Fibroblast of skin of scalp (primary cell): ENCODE measurements at places on chromosomes 13 and 19.

DNA sequence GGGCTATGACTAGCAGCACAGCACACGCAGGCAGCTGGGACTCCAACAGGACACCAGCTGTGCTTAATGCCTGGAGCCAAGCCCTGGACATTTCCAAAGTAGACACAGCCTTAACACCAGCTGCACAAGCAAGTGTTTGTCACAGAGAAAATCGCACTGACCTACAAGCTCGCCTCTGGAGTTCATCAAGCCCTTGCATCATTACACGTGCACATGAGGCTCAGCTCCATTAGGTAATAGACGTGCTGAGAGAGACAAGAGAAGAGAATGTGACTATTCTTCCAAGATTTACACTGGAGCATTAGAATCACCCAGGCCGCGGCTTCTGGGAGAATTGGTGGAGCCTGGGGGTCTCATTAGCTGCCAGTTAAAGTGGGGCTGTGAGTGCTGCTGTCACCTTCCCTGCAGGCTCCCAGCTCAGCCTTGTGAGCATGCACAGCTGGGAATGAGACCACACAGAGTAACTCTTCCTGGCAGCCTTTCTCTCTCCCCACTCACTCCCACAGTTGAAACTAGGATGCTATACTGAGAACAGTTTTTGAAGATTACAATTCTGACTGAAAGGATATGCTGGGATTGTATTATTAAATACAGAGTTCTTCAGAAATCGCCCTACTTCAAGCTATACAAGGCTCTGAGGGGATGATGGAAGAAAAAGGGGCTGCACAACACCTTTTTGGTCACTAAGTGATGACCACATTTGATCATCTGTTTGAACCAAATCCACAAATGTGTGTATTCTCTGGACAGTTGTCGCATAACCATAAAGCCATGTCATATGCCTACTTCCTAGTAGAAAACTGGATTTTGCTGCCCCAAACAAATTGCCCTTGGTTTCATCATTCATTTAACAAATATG lies 10.5 kb downstream of the STOML3 start:
- DNase-seq = peak; percentile 11

GRCh38 chr19:46944123-46944748 lies 75.4 kb upstream of the NPAS1 start:
- no peak for DNase-seq

GRCh38 chr13:50435011-50435410 lies 408.5 kb downstream of the DLEU7 start:
- no peak for DNase-seq

GRCh38 chr19:12893582-12893981 lies 2.6 kb downstream of the GCDH start:
- DNase-seq = no peak

DNA sequence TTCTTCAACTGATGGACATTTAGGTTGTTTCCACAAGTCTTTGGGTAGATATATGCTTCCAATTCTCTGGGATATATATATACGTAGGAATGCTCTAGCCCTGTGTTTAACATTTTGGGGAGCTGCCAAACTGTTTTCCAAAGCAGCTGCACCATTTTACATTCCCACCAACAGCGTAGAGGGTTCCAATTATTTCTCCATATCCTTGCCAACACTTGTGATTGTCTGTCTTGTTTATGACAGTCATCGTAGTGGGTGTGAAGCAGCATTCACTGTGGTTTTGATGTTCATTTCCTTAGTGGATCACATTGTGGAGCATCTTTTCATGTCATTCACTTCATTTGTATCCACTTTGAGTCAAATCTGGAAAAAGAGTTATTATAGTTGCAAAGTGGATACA lies 4.7 kb upstream of the CBLC start:
- peak; percentile 54 for DNase-seq

GRCh38 chr13:48181482-48182145 lies 51.4 kb upstream of the ITM2B start:
- no peak for DNase-seq

DNA sequence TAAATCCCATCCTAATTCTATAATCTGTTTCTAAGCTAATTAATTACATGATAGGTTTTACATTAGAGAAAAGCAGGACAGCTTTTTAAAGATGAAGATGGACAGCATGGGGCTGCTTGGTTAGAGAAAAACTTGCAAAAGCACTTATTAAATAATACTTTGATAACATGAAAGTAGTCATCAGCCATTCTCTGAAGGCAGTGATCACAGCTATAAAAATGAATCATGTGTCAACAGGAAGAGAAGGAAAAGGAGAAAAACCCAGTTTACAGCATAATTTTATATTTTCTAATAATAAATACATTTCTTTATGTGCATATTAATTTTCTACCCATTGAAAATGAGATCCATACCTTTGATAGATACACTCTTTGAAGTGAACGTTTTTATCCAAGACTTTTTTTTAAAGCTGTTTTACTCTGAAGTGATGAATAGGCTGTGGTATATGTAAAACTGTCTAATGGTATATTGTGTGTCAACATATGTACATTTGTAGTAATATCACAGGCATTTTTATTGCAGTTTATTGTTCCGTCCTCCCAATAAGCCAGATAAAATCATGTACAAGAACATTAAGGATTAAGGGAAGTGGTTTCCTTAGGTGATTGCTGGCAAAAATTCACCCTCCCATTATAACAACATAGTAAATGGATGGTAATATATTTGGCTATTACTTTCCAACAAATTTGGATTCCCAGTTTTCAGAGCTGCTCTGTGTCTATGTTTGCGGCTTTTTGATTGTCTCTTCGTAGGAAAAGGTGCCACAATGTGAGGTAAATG lies 1.3 kb upstream of the KLF5 start:
- no peak for DNase-seq

DNA sequence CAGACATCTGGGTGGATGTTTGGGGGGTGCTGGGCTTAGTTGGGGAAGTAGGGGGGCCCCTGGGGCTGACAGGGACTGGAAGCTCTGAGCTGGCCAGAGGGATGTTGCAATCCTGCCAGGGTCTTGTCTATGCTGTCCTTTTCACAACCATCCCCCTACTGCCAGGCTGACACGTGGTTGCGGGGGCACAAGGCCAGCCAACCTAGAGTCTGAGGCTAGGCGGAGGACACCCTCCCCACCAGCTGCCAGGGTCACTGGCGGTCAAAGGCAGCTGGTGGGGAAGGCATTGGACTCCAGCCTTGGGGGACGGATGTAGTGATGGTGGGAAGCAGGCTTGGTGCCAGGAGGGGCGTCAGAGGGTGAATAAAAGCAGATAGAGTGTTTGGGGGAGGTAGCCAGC lies 1.6 kb upstream of the APOC1 start:
- no peak for DNase-seq

DNA sequence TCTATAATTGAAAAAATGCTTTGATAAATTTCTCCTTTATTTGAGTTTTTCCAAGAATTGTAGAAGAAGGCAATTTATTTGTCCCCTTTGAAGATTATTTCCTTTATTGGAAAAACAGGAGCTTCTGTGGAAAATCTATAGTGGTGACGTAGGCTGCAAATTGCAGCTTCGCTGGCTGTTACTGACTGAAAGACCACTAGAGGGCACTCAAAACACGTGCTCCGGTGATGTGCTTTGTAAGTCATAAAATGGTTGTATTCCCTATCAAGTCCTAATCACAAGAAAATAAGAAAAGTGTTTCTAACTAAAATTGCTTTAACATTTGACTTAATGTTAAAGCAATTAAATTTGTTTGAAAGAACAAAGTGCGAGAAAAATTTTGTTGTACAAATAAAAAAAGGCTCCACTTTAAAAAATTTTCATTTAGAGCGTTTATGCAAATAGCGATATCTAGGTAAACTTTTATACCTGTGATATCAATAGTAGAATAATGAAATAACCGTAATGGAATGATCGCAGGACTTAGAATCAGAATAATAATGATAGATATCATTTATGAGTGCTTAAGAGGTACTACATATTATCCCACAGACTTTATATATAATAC lies 638.2 kb upstream of the SPRY2 start:
- peak; percentile 70 for DNase-seq

- no peak for DNase-seq
Observed at GRCh38 chr13:44795176-44795575, 194.1 kb downstream of the NUFIP1 start.

- DNase-seq = no peak
Observed at GRCh38 chr13:45105895-45106294, 14.4 kb upstream of the GTF2F2 start.

DNA sequence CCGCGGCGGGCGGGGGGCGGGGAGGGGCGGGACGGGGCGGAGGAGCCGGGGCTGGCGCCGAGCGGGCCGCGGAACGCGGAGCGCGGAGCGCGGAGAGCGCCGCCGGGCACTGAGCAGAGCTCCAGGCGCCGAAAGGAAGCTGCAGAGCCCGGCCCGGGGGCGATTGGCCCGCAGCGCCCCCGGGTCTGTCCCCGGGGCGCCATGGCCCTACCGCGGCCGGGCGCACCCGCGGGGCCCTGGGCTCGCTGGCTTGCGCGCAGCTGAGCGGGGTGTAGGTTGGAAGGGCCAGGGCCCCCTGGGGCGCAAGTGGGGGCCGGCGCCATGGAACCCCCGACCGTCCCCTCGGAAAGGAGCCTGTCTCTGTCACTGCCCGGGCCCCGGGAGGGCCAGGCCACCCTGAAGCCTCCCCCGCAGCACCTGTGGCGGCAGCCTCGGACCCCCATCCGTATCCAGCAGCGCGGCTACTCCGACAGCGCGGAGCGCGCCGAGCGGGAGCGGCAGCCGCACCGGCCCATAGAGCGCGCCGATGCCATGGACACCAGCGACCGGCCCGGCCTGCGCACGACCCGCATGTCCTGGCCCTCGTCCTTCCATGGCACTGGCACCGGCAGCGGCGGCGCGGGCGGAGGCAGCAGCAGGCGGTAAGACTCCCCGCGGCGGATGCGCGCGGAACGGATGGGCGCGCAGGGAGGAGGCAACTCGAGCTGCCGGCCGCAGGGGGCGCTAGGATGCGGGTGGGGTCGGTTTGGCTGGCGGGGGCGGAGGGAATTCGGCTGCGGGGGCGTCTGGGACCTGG lies at the start of gene PDE4A:
PDE4A (plus strand) TSS at position 95 of the 796 bp plus-strand sequence; CDS start at position 322, 227 bp downstream.
- peak; percentile 39 for DNase-seq

DNA sequence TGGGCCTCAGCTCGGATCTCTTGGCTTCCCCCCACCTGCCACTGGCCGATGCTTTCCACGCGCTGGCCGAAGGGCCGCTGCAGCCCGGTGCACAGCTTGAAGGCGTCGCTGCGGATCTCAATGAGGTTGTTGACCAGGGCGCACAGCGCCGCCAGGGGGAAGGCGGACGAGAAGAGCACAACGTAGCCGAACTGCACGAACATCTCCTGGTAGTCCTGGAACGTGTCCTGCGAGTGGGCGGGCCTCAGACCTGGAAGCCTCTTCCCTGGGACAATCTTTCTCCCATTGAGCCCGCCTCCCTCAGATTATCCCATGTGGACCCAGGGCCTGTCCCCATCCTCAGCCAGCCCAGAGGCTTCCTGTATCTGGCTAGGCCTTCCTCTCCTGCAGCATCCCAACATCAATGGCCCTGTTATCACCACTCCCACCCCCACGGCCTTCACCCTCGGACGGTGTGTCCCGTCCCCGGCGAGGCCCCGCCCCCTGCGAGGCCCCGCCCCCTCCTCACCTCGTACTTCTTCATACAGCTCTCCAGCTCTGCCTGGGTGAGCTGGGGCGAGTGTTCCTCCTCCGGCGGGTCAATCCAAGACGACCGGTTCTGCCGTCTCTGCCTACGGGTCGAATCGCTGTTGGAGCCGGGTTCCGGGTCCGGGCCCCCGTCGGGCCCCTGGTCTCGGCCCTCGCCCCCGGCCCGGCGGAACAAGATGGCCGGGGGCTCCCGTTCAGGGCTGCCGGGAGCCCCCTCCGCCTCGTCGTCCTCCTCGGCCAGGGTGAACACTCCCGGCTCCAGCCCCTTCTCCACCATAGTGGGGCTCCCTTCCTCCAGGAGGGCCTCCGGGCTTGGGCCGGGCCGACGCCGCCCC lies 6.8 kb downstream of the ANO8 start:
- DNase-seq = no peak

GRCh38 chr13:41763782-41764181 lies 197.1 kb downstream of the VWA8 start:
- no peak for DNase-seq

GRCh38 chr13:44051918-44052675 lies 172.4 kb downstream of the LACC1 start:
- DNase-seq = peak; percentile 79

- DNase-seq = no peak
Observed at GRCh38 chr13:90553159-90553558, 794.3 kb upstream of the MIR17HG start.

GRCh38 chr19:33234736-33235135 lies 9.1 kb upstream of the SLC7A10 start:
- DNase-seq = no peak

GRCh38 chr19:16066611-16067104 lies 9.6 kb upstream of the TPM4 start:
- DNase-seq = peak; percentile 82

DNA sequence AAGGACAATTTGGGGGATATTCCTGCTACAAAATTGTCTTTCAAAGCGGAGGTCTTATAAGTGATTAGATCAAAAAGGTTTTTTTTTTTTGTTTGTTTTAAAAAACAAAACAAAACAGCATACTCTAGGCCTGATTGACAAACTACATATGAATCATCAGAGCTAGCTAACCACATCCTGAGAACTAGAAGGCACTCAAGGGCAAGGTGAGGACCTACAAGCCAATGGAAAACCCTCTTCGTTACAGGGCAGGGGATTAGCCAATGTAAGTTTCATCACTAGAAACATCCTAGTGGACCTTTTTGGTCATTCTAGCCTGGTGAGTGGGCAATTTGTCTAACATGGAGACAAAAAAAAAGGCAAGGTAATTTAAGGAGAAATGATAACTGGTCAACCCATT lies 428.6 kb downstream of the RFC3 start:
- no peak for DNase-seq

DNA sequence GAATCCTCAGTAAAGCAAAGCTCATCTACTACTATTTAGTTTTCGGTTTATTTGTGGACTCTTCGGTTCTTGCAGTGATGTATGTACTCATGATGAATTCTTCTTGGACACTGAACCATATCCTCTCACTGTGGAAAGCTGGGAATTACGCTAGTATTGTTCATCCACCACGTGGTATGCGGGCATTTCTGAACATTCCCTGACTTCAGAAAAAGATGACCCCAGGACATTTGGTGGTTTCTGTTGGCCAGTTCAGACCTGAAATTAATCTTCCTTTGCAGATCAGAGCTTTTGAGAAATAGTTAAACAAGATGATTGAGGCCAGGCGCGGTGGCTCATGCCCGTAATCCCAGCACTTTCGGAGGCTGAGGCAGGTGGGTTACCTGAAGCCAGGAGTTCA lies 25.3 kb upstream of the FBN3 start:
- DNase-seq = no peak

DNA sequence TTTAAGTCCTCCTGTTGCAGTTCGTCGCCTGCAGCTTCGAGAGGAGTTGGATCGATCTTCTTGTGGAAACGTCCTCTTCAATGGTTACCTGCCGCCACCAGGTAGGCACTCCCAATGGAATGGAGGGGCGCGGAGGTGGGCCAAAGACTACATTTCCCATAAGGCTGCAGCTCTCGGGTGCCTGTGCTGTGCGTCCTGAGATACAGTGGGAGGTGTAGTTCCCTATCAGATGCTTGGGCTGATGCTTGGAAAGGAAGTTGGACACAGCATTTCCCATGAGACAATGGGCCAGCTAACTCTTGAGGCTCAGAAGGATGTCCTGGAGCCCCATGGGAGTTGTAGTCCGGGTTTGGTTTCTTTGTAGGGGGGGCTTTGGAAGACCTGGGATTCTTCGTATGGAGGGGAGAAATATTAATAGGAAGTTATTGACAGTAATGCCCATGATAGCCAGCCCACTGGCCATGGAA lies 1.8 kb downstream of the SHKBP1 start:
- DNase-seq = peak; percentile 43

- no peak for DNase-seq
Observed at GRCh38 chr13:21080593-21080891, 19.2 kb upstream of the LATS2 start.
